Stimulated activated CD4-positive, alpha-beta T cell treated with anti-CD3 and anti-CD28 coated beads, Interleukin-4, amount 100 ng/mL, for 4 hours (primary cell): ENCODE measurements at places on chromosomes 3 and 15.

- DNase-seq = no peak
Observed at GRCh38 chr3:153469162-153469561, 307.1 kb downstream of the RAP2B start.

GRCh38 chr3:172106989-172107388 is 67.6 kb downstream of the FNDC3B start:
- peak; percentile 65 for DNase-seq

DNA sequence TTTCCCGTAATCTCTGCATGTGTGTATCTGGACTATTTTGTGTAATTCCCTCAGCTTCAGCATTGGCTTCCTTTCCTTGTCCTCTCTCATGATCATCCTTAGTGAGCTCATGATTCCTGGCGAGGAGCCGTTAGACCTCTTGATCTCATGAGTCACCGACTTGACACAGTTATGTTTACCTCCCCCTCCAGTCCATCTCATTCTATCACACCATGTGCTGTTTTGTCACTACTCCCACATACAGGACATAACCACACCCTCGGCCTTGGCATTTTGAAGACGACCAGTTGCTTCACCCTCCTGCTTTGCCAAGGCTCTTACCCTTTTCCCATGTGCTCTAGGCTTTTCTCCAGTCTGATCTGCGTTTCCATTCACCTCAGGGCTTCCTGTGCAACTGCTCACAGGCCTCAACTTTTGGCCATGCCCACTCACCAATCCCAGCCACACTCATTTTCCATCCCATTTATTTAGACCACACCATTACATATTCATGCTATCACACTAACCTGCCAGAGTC is 41.5 kb downstream of the CP start:
- no peak for DNase-seq

GRCh38 chr3:12490547-12490946 is 6.3 kb downstream of the TSEN2 start:
- DNase-seq = no peak

GRCh38 chr3:169020371-169020770 is 643.1 kb downstream of the MECOM start:
- no peak for DNase-seq

- DNase-seq = no peak
Observed at GRCh38 chr3:99755831-99756230, 61.8 kb upstream of the CMSS1 start.

DNA sequence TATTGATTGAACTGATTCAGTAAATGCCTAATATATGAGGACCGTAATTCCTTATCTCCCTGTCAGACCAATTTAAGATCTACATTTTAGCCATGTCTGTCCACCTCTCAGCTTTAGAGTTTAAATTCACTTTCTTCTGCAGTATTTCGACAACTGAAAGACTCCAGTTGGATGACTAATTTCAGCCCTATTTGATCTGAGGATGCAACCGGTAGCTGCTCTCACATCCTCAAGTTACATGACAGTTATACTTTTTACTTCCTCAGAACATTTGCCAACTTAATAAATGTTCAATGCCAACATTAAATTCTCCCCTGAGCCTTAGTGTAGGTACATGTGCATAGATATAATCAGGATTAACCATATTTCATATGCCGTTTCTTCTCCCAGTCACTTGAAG is 2.5 kb upstream of the HHLA2 start:
- no peak for DNase-seq

DNA sequence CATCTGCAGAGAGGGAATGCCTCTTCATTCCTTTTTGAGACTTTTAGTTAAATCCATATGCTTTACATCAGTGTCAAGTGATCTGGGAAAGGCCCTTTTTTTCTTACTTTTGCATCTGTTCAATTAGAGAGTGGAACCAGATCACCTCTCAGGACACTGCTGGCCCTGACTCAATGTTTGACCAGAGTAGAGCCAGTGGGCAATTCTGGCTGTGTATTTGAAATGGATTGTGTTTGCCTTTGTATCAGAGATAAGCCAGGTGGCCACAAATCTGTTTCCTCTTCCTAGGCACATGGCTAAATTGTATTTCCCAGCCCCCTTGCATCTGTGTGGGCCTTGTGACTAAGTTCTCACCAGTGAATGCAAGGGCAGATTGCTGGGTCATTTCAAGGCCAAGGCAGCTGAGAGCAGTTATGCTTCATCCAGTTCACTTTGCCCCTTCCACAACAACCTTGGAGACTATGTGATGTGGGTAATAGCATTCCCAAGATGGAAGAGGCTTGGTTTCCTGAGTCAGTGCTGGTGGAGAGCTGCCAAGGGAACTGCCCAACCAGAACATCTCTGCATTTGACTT is 75.6 kb upstream of the CACNA2D3 start:
- no peak for DNase-seq

GRCh38 chr15:79602731-79603130 is 170.6 kb downstream of the MINAR1 start:
- DNase-seq = no peak

DNA sequence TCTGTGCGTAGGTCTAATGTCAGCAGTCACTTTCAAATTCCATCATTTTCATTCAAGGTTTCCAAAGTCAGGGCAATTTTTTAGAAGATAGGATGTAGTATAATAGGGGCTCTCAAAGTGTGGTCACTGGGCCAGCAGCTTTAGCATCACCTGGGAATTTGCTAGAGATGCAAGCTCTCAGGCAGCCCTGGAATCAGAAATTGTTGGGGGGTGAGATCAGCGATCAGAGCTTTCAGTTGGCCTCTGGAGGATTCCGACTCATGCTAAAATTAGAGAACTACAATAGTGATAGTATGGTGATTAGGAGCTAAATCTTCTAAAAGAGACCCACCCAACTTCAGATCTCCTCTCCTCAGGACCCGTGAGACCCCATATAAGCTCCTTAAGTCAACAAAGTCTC is 2.4 kb upstream of the FRMD4B start:
- no peak for DNase-seq

- peak; percentile 45 for DNase-seq
Observed at GRCh38 chr3:38521391-38521987, 25.3 kb downstream of the EXOG start.

DNA sequence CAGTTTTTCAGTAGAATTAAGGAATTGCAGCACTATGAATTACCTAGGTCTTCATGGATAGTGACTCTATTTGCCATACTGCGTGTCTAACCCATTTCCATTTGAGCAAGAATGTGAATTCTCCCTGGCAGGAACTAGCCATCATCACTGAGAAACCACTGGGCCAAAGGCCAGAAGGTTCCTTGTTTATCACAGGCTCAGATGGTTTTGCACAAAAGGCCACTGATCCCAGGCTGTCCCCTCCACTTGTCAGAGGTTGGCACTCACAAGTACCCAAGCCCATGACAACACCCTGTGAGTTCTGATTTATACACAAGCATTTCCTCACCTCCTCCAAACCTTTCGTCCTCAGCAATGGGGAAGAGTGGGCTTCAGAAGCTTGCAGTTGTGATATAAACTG is 131.8 kb downstream of the FOXB1 start:
- DNase-seq = no peak

DNA sequence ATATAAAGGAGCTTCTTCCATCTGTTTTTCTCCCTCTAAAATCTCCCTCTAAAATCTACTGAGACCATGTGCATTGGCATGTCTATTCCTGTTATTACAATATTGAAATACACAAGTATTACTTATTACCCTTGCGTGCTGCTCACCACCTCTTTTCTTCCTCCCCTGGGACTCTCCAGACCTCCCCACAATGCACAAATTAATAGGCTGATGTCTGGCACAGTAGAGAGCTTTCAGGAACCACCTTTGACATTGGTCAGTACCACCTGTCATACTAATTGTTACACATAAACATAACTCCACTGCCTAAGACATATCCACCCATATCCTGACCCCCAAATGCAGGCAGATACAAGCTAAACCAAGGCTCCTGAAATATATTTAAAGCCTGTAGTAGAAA is 722.6 kb downstream of the FHIT start:
- no peak for DNase-seq

DNA sequence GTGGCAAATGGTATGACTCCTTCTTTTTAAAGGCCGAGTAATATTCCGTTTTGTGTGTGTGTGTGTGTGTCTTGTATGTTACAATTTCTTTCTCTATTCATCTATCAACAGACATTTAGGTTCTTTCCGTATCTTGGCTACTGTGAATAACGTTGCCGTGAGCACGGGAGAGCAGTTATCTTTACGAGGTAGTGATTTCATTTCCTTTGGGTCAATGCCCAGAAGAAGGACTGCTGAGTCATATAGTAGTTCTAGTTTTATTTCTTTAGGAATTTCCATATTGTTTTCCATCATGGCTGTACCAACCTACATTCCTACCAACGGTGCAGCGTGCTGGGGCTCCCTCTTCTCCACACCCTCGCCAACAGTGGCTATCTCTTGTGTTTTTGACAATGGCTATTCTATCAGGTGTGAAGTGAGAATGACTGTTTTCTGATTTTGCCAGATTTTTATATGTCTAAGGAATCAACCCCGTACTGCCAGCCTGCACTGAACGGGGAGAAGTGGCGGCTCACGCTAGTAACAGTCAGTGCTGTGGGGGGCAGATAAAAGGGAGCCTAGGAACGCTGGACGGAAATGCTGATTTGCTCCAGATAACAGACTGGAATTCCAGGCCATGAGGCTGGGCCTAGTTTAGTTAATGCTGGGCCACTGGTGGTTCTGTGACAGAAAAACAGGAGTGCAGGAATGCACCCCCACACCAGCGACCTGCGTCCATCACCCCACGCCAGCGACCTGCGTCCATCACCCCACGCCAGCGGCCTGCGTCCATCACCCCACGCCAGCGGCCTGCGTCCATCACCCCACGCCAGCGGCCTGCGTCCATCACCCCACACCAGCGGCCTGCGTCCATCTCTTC is 168.1 kb downstream of the XXYLT1 start:
- no peak for DNase-seq

GRCh38 chr15:74762791-74763150 is 14.1 kb downstream of the CYP1A2 start:
- DNase-seq = no peak

GRCh38 chr15:45343258-45343860 is 35.0 kb downstream of the GATM start:
- no peak for DNase-seq

DNA sequence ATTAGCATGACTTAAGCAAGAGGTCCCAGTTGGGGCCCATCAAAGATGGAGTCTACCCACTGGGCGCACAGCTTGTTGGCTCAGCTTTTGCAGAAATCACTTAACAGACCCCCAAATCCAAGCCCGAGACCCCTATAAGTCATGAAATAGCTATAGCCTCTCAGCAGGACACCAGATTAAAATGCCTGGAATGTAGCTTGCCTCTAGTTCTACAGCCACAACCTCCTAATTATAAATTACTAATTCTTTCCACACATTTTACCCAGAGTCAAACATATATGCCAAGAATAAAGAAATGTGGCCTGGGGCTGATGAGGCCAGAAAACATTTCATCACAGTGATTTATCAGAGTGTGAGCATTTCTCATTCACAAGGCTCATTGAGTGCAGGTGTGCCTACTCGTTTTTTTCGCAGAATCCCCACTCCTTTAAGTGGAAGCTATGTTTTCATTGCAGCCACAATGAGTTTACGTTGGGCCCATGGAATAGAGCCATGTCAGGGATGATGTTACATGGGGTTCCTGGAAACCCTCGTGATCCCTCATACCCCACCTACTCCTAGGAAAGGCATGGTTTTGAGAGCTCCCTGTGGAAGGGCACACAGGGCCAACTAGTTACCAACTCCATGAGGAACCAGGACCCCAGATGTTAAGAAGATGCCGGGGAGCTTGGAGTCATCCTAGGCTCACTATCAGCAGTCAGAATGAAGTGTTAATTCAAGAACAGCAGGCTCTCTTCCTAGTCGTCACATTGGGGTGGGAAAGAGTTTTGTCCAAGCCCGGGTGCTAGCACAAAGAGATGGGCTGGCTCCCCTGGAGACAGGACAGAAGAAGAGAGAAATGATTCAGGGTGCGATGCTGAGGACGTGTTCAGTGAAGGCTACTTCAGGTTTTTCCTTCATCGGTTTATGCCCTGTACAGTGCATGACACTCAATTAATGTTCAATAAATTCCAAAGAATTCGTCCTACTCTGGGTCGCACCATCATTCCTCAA is 90.2 kb upstream of the ABHD17C start:
- no peak for DNase-seq

DNA sequence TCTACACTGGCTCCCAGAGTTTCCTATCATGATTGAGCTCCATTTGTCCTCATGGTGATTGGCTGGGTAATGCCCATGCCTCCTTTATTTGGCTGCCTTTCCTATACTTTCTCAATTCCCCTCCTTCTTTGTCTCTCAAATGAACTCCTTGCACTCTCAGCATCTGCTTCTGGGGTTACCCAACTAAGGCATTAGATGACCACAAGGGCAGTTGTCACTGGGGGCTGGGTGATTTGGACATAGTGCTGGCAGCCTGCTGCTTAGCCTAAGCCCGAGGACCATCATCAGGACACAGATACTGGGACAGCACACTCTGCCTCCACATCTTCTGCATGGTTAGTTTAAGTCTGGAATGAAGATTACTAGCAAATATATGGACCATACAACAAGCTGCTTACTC is 49.2 kb upstream of the LRRFIP2 start:
- DNase-seq = no peak
